Stimulated activated CD8-positive, alpha-beta memory T cell treated with anti-CD3 and anti-CD28 coated beads, Interleukin-15, amount 100 ng/mL, for 24 hours (primary cell): ENCODE measurements at places on chromosomes 3 and 15.

DNA sequence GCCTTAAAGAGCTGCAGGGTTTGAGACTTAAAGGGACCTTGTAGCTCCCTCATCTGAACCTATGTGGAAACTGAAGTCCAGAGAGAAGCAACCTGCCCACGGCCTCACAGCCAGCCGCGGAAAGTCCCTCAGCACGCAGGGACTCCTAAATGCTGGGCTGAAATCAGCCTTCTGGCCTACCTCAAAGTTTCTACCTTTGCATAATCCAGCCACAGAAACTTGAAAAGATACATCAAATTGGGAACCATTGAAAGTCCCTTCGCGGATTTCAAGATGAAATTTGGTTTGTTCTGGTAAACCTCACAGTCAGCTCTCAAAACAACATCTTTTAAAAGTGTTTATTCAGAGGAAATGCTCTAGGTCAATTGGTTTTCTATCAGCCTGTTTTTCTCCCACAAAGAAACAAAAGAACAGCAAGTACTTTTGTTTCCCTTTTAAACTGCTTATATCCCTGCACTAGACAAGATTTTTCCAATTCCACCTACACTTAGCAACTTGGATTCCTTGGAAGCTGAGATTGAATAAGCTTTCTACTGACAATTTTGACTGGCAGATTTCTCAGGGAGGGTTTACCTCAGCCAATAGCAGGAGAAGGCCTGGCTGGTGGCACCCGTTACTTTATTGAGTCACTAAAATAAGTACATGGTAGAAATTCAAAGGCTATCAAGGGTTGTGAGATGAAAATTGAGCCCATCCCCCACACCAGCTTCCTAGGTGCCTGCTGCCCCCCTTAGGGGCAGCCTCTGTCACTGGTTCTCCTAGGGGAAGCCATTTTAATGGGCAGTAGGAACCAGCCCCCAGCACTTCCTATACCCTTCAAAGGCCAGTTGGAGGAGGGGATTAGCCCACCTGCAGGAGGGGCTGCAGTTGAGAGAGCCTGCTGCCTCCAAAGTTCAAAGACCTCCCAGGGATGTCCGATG lies 171.2 kb downstream of the ADAMTS17 start:
- no peak for DNase-seq

GRCh38 chr3:71585131-71585530 lies 1.6 kb upstream of the FOXP1 start:
- DNase-seq = no peak

- DNase-seq = no peak
Observed at GRCh38 chr3:87197531-87197930, 29.6 kb upstream of the CHMP2B start.

GRCh38 chr3:139988472-139989156 lies 53.6 kb downstream of the CLSTN2 start:
- no peak for DNase-seq

- no peak for DNase-seq
Observed at GRCh38 chr3:37219266-37219665, 44.9 kb upstream of the LRRFIP2 start.

DNA sequence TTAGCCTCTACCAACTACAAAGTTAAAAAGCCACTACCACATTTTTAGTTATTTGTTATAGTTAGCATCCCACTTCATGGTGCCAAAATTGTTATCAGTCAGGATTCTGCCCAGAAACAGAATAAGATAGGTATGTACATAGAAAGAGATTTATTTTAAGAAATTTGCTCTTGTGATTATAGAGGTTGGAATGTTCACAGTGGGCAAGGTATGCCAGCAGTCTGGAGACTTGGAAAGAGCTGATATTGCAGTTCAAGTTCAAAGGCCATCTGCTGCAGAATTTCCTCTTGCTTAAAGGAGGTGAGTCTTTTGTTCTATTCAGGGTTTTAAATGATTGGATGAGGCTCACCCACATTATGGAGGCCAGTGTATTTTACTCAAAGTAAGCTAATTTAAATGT lies 143.8 kb upstream of the POU1F1 start:
- DNase-seq = no peak

- DNase-seq = no peak
Observed at GRCh38 chr15:62517541-62517940, 352.5 kb upstream of the C2CD4B start.

GRCh38 chr3:23711916-23712494 lies 93.8 kb upstream of the UBE2E1 start:
- DNase-seq = no peak

GRCh38 chr3:53215816-53216215 lies 40.0 kb downstream of the TKT start:
- DNase-seq = no peak

DNA sequence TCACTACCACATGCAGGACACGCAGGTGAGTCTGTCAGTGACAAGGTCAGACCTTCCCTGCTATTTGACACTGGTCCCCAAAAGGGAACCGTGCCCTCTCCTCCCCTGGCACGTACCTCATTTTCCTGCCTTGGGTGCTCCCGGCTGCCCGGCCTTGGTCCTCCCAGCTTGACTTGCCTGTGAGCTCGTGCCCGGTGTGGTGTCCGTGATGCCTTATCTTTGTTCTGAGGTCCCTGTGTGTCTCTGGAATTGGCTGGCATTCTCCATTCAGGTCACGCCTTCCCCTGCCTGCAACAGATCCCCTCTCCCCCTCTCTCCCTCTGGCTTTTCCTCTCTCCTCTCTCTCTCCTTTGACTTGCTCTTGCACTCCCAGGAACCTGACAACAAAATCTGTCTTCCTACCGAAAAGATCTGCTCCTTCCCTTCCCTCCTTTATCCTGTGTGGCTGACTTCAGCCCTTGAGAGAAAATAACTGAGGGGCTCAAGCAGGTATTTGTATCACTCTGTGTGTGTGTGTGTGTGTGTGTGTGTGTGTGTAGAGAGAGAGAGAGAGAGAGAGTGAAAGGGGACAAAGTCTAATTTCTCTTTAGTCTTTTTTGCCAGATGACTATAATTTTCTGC lies at the start of gene MASP1:
MASP1 (minus strand) TSS at position 226 of the 621 bp plus-strand sequence; CDS start at position 121, 105 bp downstream.
- no peak for DNase-seq

GRCh38 chr15:66760968-66761725 lies 59.1 kb downstream of the SMAD6 start:
- no peak for DNase-seq

DNA sequence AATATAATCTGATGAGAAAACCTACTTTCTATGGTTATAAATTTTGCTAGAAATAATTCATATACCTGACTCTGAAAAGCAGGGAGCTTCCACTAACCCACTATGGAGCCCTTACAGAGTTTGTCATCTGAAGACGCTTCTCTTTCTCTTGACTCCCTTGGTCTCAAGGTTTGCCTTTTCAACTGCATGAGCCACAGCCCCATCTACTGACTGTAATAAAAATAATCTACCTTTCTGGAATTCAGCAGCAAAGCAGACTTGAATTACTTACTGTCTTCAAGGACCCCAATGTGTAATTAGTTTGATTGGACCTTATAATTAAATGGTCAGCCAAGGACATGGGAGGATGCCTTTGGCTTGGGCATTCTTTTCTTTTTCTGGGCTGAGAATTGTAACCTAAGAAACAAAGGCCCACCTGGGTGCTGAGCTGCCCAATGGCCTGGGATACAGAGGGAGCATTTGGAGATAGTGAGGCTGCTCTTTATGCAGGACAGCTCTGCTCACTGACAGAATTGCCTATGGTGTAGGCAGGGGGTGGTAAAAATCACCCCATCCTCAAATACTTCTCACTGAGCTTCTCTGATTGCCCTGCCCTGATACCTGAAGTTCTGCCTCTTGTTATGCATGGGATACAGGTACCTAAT lies 178.6 kb upstream of the TRIM42 start:
- no peak for DNase-seq

GRCh38 chr3:194220901-194221326 lies 85.0 kb downstream of the HES1 start:
- no peak for DNase-seq

DNA sequence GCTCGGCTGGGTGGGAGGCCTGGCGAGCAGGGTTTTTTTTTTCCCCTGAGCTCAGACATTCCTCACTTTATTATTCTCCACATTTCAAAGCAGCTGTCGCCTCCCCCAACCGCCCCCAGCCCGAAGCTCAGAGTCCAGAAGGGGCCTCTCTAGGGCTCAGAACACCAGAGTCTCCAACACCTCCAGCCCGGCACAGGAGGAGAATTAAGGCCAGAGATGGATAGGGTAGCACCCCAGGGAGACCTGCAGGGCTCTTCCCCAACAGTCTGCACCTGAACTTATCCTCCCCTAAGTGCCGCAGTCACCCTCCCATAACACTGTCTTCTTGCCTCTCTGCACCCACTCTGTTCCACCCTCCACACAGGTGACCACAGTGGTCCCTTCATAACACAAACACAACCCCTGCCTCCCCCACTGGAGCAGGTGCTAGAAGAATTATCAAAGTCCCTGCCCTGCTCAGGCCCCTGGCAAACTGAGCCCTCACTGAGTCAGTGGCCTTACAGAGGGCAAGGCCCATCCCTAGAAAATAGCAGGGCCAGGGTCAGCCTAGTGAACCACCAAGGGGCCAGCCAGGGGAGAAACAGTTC lies 14.1 kb downstream of the MYL3 start:
- DNase-seq = no peak

GRCh38 chr15:70308735-70309434 lies 211.2 kb upstream of the TLE3 start:
- DNase-seq = no peak

DNA sequence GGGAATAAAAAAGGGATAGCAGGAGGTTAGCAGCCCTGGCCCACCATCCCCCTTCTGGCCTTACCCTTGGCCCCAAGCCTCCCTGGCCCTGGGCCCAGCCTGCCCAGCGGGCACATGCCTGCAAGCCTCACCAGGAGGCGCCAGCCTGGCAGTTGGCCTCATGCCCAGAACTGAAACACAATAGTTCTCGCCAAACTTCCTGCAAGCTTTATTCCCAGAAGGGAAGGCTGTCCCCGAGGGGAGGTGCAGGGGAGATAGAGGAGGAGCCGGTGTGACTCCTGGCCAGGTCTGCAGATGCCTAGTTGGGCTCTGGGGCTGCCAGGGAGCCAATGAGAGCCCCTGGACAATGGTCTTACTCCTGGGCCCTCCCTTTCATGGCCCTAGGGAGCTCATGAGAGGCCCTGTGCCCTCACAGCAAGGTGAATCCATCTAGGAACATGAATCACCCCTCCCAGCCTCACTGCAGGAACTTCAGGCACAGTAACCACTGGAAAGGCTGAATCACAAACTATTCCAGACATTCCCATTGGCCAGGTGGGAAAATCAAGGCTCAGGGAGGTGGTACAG lies 4.0 kb downstream of the CCDC33 start:
- no peak for DNase-seq

DNA sequence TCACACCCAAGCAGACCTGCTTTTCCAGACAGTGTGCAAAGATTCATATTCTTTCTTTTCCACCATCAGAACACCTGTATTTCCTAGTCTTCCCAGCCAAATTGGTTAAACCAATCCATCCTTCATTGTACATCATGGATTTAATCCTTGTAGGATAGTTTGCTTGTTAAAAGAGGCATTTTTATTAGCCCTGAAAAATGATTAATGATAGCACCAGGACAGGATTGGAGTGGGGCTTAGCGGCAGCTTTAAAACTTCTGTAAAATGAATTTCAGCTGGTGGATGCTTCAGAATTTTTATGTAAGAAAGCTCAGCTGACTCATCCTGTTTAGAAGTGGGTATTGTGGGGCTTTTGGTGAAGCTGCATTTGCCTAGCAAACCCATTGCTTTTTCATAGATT lies 36.1 kb upstream of the ARHGEF26 start:
- DNase-seq = no peak

- DNase-seq = no peak
Observed at GRCh38 chr15:89556413-89557262, 18.6 kb upstream of the TICRR start.

DNA sequence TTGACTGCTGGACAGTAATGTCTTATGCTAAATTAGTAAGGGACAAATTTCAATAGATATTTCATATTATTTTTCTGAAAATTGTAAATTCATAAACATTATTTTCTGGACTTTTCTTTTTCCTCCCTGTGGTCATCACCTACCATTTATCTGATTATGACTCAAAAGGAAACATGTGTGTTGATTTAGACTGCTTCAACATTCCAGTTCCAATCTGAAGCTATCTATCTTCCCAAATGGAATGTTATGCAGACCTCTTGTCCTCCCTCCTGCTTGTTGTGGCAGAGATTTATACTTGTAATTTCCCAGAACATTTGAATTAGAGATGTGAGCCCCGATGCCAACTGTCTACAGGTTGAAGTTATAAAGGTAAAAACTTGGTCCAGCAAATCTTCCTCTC lies 803.4 kb downstream of the TUSC7 start:
- no peak for DNase-seq

DNA sequence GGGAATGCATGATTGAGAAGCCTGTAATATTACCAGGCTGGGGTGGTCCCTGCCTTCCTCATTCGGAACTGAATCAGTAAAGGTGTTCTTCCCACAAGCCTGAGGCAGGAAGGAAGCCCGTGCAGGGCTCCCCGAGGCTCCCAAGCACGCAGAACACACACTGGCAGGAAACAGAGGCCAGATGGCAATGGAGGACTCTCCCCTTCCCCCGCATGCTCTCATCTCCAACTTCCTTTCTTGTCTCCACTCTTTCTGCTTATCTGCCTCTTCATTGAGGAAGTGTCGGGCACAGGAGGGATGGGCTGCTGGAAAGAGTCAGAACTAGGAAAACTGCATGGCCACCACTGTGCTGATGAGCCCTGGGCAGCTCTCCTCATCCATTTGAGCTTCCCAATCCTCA lies 123.5 kb downstream of the NUP210 start:
- DNase-seq = no peak

GRCh38 chr15:95302206-95302605 lies 1028.3 kb upstream of the NR2F2 start:
- DNase-seq = no peak

DNA sequence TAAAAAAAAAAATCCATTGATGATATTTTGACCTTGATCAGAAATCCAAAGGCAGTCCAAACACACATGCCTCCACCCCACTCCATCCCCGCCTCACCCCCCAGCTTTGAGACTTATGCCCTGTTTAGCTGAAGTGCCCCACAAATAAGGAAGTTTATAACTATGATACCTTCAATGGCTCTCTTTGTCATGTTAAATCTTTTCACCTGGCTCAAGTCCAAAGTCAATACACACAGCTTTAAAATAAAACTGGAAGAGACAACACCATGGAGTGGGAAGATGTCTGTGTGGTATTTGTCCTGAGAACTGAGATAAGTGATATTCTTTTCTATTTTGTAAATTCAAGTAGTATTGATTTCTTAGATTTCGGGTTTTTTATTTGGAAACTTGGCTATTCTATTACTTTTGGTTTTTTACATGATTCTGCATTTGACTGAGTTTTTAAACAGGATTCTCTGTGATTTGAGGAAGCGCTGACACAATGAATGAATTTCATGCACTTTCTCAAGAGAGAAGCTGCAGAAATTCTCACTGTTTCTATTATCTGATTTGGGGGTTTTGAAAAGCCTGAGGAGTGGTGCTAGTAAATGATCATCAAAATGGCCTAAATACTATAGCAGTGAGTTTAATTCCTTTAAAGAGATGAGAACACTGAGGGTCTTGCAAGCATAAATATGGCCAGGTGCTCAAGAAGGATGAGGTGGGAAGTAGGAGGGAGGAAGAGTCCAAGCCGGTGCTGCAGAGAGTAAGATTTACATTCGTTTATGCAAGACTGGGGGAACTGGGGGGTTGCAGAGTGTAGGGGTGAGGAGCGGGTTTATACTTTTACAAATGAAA lies 5.2 kb downstream of the FOXB1 start:
- DNase-seq = no peak
